ENCODE measurements at places on chromosomes 6 and 20.

DNA sequence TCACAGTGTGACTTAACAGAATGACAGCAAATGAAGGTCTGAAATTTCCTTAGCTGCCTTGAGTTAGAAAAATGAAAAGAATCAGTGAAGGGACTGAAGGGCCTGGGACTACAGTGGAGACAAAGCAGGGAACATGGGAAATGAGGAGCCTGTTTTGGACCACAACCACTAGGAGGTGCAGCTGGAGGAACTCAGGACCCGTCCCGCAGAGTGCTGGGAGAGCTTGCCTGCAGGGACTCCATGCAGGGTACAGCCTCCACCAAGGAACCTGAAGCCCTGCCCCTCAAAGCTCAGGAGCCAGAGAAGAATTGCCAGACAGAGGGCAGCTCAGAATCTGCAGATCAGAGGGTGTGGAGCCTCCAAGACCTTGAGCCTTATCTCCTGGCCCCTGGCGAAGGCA lies 50.7 kb downstream of the LRFN2 start:
- no peak for DNase-seq

DNA sequence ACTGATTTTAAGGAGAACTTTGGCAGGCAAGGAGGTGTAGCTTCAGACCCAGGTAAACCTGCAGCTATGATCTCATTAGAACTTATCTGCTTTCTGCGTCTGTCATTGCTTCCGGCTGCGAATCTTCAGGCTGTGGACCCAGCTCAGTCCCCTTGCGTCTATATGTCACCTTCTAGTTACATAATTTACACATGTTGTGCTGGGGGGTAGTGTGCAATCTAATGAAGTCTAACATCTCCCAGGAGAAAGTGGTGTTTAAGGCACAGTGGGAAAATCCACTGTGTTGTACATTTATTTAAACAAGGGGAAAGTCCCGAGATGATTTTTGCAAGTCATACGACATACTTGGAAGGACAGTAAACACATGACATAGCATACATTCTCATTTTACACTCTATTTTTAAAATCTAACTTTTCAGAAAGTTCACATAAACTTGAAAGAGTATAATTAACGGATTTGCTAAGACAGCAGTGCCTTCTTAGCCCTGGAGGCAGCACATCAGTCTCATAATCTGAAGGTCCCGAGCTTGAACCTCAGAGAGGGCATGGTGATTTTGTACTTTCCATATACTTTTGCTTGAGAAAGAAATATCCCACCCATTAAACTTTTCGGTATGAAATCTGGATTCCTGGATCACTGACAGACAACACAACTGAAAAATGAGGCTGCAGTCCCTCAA lies 35.2 kb downstream of the GPX6 start:
- no peak for DNase-seq

DNA sequence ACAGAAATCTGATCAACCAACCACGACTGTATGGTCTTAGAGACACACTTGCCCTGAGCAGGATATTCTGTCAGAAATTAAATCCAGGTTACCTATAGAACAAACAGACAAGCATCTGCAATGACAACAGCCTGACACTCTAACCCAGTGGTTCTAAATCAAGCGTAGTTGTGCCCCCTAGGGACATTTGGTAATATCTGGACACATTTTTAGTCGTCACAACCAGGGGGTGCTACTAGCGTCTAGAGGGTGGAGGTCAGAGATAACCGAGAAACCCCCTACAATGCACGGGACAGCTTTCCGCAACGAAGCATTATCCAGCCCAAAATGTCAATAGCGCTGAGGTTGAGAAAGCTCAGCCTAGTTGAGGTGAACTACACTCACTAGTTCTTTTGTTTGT lies 32.3 kb downstream of the ID4 start:
- no peak for DNase-seq

GRCh38 chr6:109485266-109485935 lies 2.4 kb upstream of the ZBTB24 start:
- DNase-seq = no peak

DNA sequence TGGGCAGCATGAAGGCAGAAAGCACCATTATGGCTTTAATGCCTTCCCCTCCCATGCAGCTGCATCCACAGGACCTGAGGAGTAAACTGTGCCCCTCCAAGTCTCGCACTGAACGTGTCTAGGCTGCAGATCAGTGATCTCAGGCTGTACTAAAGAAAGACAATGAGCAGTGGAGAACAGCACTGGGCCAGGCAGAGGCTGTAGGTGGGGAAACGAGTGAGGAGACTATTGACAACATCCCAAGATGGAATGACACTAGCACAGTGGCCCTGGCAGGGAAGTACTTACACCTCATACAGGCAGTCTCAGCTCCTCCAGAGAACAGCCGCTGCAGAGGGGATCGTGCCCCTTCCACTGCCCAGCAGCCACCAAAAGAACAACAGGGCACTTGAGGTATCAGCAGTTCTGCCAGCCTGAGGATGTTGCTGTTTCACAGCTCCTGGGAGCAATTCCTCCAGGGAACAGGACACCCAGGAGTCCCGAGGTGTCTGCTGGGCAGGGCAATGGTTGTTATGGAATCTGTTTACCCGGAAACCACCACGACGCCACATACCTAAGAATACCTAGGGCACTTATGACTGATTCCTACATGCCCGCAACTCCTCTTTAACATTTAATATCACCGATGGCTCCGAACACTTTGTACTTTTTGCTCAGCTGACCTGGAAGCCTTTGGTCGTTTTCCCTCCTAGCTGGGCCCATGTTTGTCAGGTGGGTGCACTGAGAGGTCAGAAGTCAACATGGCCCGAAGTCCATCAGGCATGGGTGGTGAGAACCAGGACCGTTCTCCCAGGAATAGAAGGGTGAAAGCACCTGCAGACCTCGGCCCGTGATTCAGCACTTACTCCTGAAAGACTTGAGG lies 79.1 kb downstream of the SLC22A23 start:
- DNase-seq = no peak

- DNase-seq = no peak
Observed at GRCh38 chr6:16719488-16719887, 41.8 kb downstream of the ATXN1 start.

GRCh38 chr6:35046103-35046502 lies 95.0 kb downstream of the TCP11 start:
- no peak for DNase-seq

GRCh38 chr6:1164600-1164999 lies 147.3 kb upstream of the FOXQ1 start:
- no peak for DNase-seq

DNA sequence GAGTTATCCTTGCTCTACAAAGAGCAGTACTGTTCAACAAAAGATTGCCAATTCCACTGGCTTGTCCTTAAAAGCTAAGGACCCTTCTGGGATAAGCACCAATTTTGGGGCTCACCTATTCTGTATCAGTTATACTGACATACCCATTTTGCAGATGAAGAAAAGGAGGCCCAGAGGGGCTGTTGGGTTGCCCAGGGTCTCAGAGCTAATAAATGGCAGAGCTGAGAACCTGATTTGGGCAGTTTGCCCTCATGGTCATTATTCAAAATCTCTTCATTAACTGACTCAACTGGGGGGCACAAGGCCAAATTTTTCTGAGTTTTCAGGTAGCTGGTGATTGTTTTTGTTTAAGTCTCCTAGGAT lies 31.3 kb downstream of the NSFL1C start:
- DNase-seq = no peak

- no peak for DNase-seq
Observed at GRCh38 chr20:46117704-46118467, at the start of gene CD40. TSS of gene CD40 (plus strand) at chr20:46118314. CDS start at chr20:46118344, 30 bp downstream.

GRCh38 chr6:47106721-47107197 lies 64.6 kb upstream of the ADGRF1 start:
- DNase-seq = no peak

Data from NCI-H2171 (cell line).